ENCODE measurements at places on chromosomes 6 and 20.

GRCh38 chr20:10308652-10309051 is 90.0 kb downstream of the SNAP25 start:
- no peak for DNase-seq

DNA sequence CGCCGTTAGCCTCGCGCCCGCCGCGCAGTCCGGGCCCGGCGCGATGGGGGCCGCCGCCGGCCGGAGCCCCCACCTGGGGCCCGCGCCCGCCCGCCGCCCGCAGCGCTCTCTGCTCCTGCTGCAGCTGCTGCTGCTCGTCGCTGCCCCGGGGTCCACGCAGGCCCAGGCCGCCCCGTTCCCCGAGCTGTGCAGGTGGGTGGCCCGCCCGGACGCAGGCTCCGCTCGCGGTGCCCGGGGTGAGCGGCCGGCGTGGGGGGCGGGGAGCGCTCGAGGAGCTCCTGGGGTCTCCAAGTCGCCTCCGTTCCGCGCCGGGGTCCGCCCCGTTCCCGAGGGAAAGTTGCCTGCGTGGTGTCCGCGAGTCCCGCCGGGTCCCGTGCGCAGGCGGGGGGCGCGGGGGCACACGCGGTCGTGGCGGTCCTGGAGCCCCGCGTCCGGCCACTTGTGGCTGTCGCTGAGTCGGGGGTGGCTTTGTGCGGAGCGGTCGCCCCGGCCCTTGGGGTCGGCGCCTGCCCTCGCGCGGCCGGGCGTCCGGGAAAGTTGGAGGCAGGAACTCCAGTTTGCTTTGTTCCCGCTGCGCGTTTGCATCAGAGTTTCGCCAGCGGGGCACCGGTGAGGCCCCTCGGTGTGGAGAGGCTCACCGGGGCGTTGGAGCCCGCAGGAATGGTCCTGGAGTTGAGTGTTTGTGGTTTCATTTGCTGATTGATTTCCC is 476 bp downstream of the IGF2R start:
- DNase-seq = no peak

DNA sequence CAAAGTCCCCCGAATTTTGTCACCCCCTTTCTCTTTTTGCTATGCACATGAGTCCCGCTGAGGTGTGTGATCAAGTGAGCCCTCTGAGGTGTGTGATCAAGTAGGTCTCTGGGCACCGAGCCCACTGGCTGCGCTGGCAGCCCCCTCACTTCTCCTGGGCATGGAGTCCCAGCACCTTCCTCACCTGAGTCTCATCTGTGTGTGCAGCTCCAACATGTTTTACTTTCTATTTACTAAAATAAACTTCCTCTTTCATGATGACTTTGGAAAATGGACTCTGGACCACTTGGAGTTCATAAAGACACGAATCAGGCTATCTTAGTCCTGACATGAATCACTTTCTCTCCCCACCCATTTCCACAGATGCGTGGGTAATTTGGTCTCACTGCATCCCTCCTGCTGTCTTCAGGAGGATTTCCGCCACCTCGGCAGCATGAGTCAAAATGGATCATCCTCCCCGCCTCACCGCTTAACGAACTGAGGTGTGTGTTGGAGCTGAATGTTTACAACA is 39.8 kb downstream of the PRDM1 start:
- DNase-seq = no peak

DNA sequence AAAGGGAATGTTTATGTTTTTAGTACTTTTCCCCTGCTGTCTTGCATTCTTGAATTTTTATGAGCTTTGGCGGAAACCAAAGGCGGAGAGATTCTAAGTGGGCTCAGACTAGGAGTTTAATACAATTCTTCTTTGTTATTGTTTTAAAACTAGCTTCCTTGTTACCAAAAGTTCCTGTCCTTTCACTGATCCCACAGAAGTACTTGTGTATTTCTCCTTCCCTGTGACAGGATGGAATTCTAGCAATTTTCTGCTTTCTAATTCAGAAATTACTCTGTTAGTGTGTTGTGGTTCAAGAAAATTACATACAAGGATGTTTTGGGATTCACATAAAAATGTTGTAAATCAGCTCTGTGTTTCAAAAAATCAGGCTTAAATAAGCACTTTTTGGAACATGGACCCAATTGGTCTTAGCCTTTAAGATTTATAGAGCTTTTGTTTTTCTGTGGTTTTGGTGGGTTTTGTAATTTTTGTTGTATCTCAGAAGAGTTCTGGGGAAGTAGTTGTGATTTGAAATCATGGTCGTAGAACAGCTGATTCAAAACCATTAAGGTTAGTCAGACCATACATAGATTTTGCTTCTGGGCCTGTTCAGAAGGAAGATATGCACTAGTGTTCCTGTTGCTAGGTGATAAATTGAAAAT is 17.6 kb upstream of the CTAGE9 start:
- DNase-seq = no peak

- no peak for DNase-seq
Observed at GRCh38 chr6:75344455-75344854, 59.9 kb upstream of the TMEM30A start.

DNA sequence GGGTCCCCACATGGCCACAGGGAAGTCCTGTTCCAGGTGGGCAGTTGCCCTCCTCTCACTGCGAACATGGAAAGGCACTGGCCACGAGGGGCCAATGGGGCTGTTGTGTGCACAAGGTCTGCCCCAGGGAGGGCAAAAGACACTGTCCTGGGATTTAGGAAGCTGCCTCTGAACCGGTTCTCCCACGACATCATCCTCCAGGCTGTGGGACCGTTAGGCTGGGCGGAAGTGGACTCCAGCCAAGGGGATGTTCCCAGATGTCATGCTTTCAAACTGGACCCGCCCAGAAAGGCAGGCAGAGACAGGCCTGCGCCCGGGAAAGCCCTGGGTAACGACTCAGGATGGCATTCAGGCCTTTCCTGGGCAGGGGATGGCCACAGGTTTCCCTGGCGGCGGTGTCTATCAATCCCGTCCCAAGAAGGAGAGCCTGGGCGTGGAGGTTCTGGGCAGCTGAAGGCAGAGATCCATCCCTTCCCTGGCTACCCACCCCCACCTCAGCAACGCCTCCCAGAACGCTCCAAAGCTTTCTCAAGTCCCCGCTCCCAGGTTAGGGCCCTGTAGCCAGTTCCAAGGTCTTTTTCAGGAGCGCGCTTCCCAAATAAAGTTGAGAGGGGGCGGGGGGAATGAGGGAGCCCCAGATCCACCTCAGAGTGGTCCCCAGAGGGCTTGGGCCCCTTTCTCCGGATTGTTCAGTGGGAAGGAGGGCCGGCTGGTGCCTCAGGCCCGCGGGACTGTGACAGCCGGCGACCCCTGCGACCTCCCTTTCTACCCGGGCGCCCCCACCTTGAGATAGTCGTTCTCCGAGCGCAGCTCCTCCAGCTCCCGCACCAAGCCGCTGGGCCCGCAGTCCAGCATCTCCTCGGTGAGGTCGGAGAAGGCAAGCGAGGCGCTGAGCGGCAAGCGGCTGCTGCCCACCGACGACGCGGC is 13.8 kb upstream of the TLDC2 start:
- DNase-seq = no peak

GRCh38 chr6:14108571-14109410 is 8.8 kb upstream of the CD83 start:
- DNase-seq = no peak

DNA sequence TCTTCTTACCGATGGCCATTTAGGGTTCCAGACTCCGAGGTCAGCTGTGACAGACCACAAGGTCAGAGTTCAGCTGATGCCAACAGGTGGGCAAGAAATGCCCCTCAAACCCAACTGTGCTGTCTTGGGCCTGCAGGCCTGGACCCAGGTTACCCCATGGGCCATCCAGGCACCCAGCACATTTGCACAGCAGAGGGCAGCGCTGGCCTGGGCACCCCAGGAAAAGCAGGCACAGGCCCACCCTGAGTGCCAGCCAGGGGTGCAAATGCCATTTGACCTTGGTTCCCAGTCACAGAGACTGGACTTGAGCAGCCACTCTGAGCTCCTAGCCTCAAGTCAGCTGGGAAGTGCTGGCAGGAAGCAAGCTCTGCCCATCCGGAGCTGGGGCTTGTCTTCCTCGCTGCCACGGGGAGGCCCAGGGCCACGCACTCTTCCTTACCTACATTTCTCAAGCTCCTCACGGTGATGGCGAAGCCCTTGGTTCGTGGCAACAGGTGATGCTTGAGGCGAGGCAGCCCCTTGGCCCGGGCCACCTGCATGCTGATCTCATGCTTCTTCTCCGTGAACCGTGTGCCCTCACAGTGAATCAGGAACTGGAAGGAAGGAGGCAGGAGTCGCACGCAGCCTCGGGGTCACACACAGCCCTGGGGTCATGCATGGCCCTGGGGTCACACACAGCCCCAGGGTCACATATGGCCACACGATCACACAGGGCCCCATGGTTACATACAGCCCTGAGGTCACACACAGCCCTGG is 120.8 kb downstream of the AGPAT4 start:
- DNase-seq = no peak

DNA sequence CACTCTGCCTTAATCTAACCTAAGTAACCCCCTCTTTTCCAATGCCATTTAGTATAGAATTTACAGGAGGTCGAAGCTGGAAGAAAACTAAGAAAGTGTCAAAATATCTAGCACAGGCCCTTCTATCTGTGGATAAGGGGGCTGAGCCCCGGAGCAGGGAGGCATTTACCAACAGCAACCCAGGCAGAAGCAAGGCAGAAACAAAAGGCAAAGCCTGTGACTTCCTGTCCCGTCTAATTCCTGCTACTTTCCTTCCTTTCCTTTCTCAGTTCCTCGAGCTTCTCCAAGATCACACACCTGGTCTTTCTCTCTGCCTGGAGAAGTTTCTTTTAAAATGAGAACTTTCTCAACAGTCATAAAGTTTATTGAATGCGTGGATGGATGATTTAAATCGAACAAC is 146.0 kb downstream of the FOXA2 start:
- no peak for DNase-seq
